ENCODE measurements at places on chromosomes 4 and X.

- DNase-seq: no peak
These were observed 136.5 kb downstream of the AASDH start for GRCh38 chr4:56250776-56251175.

DNA sequence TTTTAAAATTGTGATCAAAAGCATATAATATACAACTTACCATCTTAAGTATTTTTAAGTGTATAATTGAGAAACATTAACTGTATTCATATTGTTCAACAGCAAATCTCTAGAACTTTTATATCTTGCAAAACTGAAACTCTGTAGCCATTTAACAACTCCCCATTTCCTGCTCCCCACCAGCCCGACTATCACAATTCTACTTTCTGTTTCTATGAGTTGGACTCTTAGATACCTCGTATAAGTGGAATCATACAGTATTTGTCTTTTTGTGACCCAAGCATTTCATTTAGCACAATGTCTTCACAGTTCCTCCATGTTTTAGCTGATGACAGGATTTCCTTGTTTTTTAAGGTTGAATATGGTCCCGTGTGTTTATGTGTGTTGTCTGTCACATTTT is 106.0 kb downstream of the LRBA start:
- DNase-seq: no peak

DNA sequence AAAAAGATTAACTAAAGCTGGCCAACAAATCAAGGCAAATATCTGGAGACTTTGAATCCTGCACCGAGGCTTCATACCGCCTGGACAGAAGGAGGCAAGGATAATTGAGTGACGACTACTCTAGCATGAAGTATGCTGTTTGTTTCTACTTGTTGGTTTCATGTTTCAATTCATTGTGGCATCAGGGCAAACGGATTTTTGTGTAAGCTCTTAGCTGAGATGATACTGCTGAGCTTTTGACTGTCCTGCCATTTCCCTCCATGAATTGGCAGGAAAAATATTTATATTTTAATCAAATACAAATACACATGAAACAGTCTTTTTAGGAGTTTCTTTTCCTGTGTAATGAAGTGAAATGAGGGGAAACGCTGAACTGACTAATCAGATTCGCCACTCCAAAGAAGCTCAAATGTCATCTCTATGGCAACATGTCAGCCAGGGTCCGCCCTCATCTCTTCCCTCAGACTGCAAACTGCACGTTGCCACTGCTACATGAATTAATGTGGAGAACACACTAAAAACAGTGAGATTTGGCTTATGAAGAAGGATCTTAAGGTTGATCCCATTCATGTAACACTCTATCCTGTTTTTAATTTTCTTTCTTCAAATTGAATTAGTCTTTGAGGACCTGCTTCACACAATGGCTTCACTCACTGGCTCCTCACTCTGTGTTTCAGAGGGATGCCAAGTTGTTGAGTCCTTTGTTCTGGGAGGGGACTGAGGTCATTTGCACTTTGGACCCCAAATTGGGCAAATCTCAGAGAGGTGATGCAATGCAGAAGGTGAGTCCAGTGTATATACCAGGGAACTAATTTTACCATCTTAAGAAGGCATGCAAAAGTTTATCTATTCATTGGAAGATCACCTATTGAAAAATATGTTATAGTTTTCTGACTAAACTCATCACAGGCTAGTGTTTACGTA is 149.6 kb upstream of the MID1 start:
- no peak for DNase-seq

GRCh38 chr4:98143001-98143899 is at the start of gene STPG2:
Gene STPG2 (minus strand): TSS chr4:98143476.
- DNase-seq: peak; percentile 90

- DNase-seq: no peak
These were observed 95.6 kb downstream of the GATB start for GRCh38 chr4:151665022-151665784.

DNA sequence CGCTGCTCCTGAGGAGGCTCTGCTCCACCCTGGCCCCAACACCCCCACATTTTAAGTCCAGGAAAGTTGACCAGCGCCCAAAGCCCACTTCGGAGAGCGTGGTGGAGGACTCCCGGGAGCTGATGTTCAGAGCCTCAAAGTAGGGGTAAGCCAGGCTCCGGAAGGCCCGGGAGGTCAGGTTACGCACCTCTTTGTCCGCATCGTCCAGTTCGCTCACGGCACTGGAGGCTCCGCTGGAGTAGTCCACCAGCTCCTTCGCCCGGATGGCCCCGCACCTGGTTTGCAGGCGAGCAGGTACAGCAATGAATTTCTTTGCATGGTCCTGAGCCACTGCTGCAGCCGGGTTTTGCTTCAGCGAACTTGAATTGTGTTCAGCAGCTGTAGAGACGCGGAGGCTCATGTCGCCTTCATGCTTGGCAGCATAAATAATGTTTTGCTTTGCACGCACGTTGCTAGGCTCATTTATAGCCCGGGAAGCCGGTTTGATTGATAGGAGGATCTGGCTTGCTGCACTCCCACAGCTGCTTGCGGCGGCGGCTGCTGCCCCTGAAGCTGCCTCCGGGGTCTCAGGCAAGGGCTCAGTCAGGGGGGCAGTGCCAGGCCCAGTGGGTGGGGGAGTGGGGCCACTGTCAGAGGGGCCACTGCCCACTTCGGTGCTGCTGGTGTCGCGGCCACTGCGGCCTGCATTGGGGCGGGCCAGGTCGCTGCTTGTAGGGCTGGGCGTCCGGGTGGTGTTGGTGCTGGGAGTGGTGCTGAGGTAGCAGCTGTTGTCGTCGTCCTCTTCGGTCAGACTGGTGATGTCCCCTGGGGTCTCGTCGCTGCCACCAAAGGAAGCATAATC is 4.8 kb downstream of the C4orf54 start:
- DNase-seq: no peak

GRCh38 chr4:177178246-177178645 is 131.4 kb upstream of the NEIL3 start:
- no peak for DNase-seq

DNA sequence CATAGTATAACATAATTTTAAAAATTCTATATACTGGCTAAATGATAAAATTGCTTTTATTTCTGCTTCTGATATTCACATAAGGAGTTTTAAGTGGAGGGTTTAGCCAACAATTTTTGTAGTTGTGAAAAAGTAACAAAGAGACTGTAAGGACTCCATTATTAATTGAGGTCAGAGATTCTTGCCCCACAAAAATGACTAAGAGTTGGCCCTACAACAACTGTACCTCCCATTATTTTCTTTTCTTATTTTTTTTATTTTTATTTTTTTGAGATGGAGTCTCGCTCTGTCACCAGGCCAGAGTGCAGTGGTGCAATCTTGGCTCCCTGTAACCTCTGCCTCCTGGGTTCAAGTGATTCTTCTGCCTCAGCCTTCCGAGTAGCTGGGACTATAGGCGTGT is 9.4 kb upstream of the ADH1B start:
- no peak for DNase-seq

DNA sequence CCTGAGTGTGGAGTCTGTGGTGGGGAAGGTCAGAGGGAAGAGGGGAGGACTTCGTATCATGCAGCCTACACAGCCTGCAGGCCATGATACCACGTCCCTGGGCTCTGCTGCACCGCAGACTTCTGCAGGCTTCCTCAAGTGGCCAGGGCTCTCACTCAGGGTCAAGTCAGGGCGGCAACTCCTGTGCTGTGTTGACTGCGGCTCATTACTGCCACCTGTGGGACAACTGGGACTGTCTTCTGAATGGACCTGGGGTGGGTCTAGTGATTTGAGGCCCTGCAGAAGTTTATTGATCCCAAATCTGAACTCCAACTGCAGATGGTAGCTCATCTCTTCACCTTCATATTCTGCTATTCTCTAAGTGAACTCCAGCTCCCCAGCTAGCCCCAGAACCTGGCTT is 167.1 kb downstream of the NSUN7 start:
- DNase-seq: no peak

DNA sequence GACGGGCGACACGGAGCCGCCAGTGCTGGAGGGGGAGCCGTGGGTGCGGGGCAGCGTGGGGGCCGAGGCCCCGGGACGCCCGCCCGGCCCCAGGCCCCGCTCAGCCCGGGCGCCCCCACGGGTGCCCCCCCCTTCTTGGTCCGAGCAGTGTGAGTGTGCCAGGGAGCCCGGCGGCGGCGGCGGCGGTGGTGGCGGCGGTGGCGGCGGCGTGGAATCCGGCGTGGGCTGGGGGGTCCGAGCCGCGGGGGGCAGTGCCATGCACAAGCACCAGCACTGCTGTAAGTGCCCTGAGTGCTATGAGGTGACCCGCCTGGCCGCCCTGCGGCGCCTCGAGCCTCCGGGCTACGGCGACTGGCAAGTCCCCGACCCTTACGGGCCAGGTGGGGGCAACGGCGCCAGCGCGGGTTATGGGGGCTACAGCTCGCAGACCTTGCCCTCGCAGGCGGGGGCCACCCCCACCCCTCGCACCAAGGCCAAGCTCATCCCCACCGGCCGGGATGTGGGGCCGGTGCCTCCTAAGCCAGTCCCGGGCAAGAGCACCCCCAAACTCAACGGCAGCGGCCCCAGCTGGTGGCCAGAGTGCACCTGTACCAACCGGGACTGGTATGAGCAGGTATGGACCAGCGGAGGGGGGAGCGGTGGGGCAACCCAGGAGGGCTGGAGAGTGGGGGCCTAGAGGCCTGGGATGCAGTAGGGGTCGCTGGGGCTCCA is 466 bp downstream of the DLG3 start:
- no peak for DNase-seq

DNA sequence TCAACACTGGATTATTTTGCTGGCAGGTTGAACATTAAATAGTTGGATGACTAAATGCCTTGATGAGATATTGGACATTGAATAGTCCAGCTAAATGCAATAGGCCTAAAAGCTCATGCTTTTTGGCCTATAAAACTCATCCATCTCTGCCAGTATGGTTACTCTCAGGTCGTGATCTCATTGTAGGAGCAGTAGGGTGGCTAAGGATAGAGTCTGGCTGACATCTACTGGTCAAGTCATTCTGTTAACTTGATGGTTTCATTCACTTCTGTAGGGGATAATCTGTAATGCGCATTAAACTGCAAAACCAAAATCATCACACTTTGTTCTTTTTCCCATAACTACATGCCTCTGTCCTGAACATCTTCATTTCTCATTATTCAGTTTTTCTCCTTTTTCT is 227.0 kb downstream of the DKK2 start:
- no peak for DNase-seq
